ENCODE measurements at places on chromosomes 1 and 21. TPM values are rescaled to one million over a fixed set of nuclear protein-coding genes. Genes with fewer than 3 reads are reported as not detected.

IRF2BP2 gene
- total RNA-seq, result 87.3 TPM

LIPI gene
- not detected for total RNA-seq

DMRTA2 gene
- not detected for total RNA-seq

KCNJ6 gene
- total RNA-seq, result 0.78 TPM

INTS7 gene
- 22.8 TPM for total RNA-seq

CHI3L2 gene
- 128 TPM for total RNA-seq

RUNX1 gene
- total RNA-seq, result 162 TPM

USH2A gene
- total RNA-seq, result under 0.01 TPM
